ENCODE measurements at places on chromosomes 6 and 20.

GRCh38 chr6:39276379-39276995 lies 37.7 kb downstream of the KCNK17 start:
- DNase-seq: no peak

GRCh38 chr20:20366551-20366875 lies 1.4 kb upstream of the INSM1 start:
- no peak for DNase-seq

GRCh38 chr6:87070741-87071140 lies 24.2 kb downstream of the CGA start:
- no peak for DNase-seq

DNA sequence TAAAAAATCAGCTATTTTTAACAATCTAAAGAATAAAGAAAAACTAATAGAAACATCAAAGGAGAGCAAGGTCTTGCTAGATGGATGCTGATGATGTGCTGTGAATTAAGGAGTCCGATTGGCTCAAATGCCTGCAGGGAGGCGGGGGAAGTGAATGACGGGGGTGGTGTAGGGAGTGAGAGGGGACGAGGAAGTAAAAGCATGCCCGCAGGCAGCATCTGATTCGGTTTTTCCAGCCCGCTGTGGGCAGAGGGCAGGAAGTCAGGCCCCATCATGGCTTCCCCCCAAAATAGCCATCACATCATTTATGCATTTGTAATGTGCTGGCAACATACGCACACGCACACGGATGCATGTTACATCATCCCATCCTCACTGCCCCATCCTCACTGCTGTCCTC lies 10.3 kb downstream of the RSPO4 start:
- no peak for DNase-seq

- DNase-seq: no peak
Measured at GRCh38 chr6:121550491-121551010, 115.1 kb downstream of the GJA1 start.

DNA sequence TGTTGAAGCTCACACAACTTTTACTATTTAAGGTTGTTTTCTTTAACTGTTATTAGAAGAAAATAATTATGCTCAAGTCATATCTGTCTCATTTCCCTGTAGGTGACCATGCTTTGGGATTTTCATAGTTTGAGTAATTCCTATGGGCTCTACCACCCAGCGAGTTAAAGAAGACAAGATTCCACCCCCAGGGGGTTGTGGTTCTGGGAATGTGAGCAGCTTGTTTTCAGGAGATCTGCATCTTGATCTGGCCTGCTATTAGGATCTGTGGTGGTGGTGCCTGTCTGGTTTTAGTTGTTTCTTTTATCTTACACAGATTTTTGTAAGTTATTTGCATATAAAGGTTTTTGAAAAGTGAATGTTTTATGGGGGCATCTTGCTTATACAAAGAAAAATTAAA lies 20.2 kb upstream of the REV3L start:
- no peak for DNase-seq

GRCh38 chr20:1790386-1790785 lies 104.8 kb upstream of the SIRPA start:
- no peak for DNase-seq

DNA sequence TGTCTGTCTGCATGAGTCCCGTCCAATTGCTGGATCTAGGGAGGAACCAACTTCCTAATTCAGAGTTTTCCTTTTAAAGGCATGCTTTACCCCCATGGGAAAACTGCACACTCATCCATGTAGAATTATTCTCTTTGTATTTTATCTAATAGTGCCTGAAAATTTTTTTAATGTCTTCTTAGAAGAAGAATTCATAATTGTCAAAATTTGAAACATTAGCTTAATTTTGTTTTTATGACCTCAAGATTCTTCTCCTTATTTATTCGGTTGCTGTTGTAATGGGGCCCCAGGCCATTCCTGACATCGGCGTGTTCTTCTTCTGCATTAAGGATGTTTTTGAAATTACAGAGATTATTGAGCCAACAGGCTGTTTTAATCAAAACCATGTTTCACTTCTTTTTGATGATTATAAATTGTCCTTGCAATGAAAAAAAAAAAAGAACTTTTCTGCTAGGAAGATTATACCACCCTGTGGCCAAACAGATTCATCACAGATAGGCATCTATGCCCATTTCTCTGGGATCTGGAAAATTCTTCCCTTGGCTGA lies 100.3 kb downstream of the ZNF217 start:
- DNase-seq: no peak

GRCh38 chr20:35283441-35284266 lies 918 bp downstream of the EIF6 start:
- no peak for DNase-seq

- DNase-seq: no peak
Measured at GRCh38 chr20:31915491-31916280, 36.2 kb downstream of the PDRG1 start.

- DNase-seq: no peak
Measured at GRCh38 chr20:33926425-33926824, 67.3 kb upstream of the RALY start.

DNA sequence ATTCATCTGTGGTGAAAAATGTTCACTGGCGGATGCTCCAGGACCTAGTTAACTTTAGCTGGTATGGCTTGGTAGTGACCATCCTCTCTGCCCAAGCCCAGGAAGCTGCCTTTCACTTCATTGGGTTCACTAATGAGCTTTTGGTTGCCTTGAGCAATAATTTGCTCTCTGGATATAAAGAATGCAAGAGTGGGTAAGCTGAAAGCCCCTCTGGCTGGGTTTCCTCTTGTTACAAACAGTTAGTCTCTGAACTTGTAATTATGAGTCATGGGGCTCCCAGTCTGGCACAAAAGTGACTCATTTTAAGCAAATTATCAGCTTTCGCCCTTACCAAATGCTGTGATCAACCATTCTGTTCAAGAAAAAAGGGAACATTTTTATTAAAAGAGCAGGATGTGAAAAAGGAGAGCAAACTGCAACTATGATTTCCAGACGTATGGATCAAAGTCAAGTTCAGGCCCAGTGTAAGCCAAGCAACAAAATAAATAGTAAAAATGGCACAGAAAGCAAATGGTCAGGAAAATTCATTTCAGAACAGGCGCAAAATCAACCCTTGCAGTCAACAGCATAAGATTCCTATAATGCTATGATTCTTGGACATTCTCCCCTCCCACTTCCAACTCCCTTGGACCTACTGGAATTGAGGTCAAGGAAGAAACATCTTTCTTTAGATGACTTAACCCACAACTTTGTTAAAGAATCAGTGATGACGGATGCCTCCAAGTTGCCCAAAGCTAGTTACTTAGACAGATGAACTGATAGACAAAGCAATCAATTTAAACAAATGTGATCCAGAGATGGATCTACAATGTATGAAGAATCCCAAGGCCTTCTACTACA lies 130.0 kb upstream of the KCNK16 start:
- no peak for DNase-seq

- DNase-seq: peak; percentile 49
Measured at GRCh38 chr6:33199687-33200218, 712 bp downstream of the RXRB start.

DNA sequence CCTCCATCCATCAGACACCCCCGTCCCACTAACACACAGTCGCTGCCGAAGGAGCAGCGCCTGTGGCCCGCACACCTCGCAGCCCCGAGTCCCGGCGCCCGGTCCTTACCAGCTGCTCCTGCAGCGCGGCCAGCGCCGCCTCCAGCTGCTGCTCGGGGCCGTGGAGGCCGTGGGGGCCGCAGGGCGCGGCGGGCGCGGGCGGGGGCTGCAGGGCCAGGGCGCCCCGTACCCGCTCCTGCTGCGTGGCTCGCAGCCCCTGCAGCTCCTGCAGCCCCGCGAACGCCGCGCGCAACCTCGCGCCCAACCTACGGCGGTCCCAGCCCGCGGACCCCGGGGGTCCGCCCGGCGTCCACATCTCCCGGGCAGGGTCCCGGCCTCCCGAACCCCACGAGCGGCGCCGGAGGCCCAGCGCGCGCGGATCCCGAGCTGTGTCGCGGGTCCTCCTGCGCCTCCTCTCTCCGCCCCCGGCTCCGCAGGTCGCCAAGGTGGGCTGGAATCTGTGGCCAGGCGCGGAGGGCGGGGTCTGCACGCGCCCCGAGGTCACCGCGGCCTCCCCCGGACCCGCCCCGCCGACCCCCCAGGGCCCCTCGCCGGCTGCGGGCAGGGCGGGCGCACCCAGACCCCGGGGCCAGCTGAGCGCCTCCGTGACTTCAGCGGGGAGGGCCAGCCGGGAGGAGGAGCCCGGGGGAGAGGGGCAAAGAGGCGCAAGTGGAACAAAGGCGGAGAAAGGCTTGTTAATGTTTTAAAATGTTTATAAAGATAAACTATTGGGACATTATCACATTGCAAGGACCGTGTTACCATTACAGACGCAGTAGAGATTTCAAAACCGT lies at the start of gene DACT2:
Gene DACT2 (minus strand): TSS at position 499 of the 833 bp plus-strand sequence. CDS start 144 bp downstream, at position 355.
- no peak for DNase-seq

- no peak for DNase-seq
Measured at GRCh38 chr20:49690899-49691620, 22.6 kb downstream of the B4GALT5 start.

GRCh38 chr20:11851646-11852045 lies 66.0 kb upstream of the BTBD3 start:
- no peak for DNase-seq

- peak; percentile 77 for DNase-seq
Measured at GRCh38 chr6:35736253-35736894, 458 bp upstream of the ARMC12 start.

- no peak for DNase-seq
Measured at GRCh38 chr20:20204256-20204655, 151.9 kb downstream of the CFAP61 start.

GRCh38 chr6:142482974-142483373 lies 181.2 kb downstream of the ADGRG6 start:
- no peak for DNase-seq

GRCh38 chr20:50918403-50918802 lies 12.8 kb downstream of the ADNP start:
- no peak for DNase-seq

- DNase-seq: no peak
Measured at GRCh38 chr20:3825526-3825925, 5.2 kb downstream of the AP5S1 start.

GRCh38 chr6:99096170-99096569 lies 148.4 kb upstream of the FBXL4 start:
- no peak for DNase-seq

- DNase-seq: no peak
Measured at GRCh38 chr6:118551063-118552053, 3.3 kb downstream of the PLN start.

DNA sequence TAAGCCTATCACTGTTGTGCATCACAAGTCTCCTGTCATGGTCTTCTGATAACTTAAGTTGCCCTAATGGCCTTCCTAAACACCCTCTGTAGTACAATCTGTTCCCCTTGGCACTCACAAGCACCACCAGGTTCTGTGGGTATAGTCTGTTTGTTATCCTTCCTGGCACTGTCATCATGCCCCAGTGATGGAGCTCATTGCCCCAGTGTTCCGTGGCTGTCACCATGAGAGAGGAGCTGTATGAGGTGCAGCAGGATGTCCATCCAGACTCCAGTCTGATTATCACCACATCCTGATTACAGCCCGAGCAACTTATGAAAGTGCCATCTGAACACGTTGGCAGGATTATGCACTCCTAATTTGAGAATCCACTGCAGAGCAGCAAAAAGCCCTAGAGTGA lies 380.1 kb downstream of the FRK start:
- DNase-seq: no peak

DNA sequence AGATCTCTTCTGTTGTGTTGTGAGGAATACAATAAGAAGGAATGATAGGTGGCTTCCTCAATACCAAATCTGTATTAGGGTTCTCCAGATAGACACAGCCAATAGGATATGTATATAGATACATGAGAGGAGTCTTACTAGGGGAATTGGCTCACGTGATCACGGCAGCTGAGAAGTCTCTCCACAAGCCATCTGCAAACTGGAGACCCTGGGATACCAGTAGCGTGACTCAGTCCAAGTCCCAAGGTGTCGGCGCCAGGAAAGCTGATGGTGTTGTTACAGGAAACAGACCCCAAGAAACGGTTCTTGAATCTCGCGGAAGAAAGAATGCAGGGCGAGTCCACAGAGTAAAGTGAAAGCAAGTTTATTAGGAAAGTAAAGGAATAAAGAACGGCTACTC lies 61.4 kb downstream of the SYTL3 start:
- DNase-seq: no peak

GRCh38 chr20:14986026-14986655 lies 648.7 kb upstream of the FLRT3 start:
- DNase-seq: no peak

GRCh38 chr20:34083137-34083536 lies 28.9 kb downstream of the EIF2S2 start:
- no peak for DNase-seq

Measured in activated CD4-positive, alpha-beta T cell treated with anti-CD3 and anti-CD28 coated beads for 1 hour (primary cell).